Myocyte (in vitro differentiated cells): ENCODE measurements at places on chromosomes 2 and 18. TPM values are rescaled to one million over a fixed set of nuclear protein-coding genes. Genes with fewer than 3 reads are reported as not detected.

GRCh38 chr2:74205596-74205995 is 7.2 kb downstream of the MTHFD2 start:
- DNase-seq = peak; percentile 77

GRCh38 chr18:50651334-50651733 is 91.4 kb downstream of the MAPK4 start:
- no peak for DNase-seq

DNA sequence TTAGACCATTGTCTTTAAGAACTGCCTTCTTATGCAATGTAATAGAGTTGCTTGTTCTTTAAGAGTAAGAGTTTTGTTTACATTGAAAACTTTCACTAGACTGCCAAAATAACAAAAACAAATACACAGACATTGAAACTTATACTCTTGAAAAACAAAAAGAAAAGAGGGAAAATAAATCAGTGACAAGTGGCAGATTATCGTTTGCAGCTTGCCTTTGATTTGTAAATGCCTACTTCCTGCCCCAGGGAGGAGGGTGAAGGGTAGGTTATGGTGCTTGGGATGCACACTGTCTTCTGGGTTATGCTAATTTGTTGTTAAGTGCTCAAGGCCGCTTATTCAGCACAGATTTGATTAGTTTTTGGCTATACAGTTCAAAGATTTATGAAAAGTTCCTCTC is 198.7 kb downstream of the TGIF1 start:
- no peak for DNase-seq

The DNAJB2 gene
- 40.1 and 80.0 TPM in 2 replicates for total RNA-seq

DNA sequence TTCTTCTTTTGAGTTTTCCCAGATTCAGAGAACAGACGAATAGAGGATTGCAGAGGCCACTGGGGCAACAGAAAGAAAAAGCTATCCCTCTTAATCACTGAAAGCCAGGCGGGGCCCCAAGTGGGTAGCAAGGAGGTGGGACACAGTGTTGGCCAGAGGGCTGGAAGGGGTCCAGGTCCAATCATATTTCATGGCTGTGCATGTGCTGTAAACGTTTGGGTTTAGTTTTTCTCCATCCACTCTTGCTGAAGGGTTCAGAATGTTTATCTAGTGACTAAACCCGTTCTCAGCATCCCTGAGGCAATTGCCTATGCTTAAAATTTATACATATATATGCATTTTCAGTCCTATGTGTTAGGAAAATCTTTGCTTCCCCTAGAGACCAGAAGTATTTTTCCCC is 99.4 kb upstream of the EPHA4 start:
- no peak for DNase-seq

DNA sequence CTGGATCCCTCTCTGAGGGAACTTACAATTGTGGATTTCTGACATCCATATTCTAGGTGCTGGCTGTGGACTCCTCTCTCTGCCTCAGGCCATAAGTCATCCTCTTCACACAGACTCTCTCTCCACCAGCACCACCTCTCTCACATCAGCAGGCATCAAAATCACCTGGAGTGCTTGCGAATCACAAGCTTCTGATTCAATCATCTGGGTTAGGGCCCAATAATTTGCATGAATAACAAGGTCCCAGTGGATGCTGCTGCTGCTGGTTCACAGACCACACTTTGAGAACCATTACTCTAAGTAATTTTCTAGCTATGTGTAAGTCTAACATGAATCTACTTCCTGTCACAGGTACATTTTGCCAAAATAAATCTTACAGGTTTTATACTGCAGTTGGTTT is 214.9 kb downstream of the DSEL start:
- DNase-seq = peak; percentile 6

- DNase-seq = no peak
These were observed 284.1 kb upstream of the SETBP1 start for GRCh38 chr18:44396550-44396949.

DNA sequence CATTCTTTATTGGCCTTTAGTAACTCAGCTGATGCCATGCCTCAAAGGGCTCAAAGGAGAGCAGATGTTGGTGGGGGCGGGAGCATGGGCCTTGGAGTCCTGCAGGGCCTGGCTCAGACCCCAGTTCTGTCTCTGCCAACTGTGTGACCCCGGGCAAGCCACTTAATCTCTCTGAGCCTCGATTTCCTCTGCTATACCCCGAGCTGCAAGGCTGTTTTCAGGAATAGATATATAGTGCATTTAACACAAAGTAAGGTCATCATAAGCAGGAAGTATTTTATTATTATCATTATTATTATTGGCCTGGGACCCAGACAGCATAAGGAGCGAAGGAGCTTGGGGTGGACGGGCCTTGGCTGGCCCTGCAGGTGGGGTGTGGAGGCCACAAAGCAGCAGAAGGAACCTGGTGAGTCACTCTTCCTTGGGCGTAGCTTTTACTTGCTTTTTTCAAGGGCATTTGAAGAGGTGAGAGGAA is 162.7 kb downstream of the INHBB start:
- DNase-seq = peak; percentile 50

The RAB6C gene
- total RNA-seq = not detected in 2 replicates

- DNase-seq = no peak
These were observed 4.8 kb upstream of the OXER1 start for GRCh38 chr2:42768706-42769256.

The PSMG2 gene
- total RNA-seq = 50.1 and 54.1 TPM in 2 replicates

The SP9 gene
- 0.05 and 0.16 TPM in 2 replicates for total RNA-seq

DNA sequence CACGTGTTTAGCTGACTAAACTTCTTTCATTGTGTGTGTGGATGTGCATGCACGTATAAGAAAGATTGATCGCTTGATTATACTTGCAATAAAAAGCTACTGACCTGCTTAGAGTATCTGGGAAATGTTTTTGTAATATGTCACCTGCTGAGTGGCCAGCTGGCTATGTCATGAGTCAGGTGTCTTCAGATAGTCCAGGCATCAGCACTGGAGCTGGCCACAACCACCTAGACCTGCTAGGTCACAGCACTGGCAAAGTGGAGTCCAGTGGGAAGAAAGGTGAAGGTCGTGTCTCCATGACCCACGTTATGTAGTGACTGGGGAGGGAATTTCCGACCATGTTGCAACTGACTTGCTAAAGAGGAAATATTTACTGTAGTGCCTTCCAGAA is 147.0 kb downstream of the ESCO1 start:
- peak; percentile 31 for DNase-seq

- no peak for DNase-seq
These were observed 89.2 kb downstream of the DOCK10 start for GRCh38 chr2:224952936-224953657.

The OTOF gene
- total RNA-seq = 33.8 and 42.5 TPM in 2 replicates

GRCh38 chr18:72283148-72283925 is 260.8 kb downstream of the CBLN2 start:
- DNase-seq = no peak
